ENCODE measurements at places on chromosomes 2 and 18.

DNA sequence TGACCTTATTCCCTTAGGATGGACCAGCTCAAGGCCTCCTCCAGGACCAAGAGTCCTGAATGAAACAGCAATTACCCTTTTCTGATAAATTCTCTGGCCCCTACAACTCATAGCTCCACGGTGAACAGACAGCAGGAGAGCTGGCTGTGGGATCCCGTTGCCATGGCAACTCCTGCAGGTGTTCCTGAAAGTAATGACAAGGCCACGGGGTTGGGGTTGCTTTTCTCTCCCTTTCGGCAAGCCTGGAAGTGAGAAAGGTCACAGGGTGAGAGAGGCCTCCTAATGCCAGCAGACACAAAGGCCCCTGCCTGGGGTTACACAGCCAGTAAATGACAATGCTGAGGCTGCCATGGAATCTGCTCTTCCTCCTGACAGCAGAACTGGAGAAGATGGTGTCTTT lies 403.0 kb downstream of the NBAS start:
- no peak for DNase-seq

DNA sequence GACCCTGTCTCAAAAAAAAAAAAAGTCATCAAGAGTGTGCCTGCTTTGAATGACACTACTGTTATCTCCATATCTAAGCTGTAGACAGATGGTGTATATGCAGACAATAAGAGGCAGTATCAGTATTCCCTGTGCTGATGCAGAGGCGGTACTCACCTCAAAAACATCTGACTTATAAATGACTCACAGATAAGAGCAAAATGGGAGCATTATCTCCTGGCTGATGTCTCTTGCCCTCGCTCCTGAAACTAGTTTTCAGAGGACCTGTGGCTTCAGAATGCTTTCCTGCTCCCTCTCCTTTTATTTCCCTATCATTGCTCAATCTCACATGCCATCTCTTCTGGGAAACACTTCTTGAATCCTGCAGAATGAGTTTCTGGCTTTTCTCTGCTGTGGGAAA lies 289.6 kb downstream of the PTPRM start:
- DNase-seq: no peak

DNA sequence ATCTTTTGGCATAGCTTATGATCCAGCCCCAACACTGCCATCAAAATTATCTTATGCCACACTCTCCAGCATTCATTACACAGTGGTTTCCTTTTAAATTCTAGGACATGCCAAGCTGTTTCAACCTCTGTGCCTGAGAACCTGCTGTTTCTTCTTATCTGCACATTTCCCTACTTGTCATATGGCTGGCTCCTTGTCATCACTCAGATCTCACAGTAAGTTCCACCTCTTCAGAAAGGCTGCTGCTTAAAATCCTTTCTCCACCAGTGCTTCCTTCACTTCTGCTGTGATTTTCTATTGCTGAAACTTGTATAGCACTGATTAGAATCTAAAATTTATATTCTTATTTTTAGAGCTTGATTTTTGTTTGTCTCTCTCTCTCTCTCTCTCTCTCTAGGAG lies 43.4 kb downstream of the MC4R start:
- no peak for DNase-seq

- no peak for DNase-seq
These were observed 139.6 kb downstream of the SOCS6 start for GRCh38 chr18:70428439-70428838.
